NK-92 treated with Interleukin-12 subunit alpha and Interleukin-12 subunit beta, amount 100 ng/mL, for 24 hours (cell line): ENCODE measurements at places on chromosomes 16 and 17.

- DNase-seq = no peak
These were observed 2.1 kb downstream of the RGS9 start for GRCh38 chr17:65139101-65139764.

DNA sequence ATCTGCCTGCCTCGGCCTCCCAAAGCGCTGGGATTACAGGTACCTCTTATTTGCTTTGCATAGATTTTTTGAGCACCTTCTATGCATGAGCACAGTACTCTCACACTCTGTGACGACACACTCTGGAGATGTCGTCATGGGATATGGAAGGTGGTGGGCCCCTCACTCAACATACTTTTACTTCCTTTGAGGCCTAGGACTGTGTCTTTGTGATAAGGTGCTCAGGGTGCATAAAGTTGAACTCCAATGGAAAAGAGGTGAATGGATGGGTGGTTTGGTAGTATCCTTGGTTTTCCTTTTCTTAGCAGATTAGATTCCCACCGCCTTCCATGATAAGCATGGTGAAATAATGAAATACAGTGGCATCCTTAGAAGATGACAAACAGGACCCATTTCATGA lies 6.1 kb upstream of the CDK5RAP3 start:
- no peak for DNase-seq

DNA sequence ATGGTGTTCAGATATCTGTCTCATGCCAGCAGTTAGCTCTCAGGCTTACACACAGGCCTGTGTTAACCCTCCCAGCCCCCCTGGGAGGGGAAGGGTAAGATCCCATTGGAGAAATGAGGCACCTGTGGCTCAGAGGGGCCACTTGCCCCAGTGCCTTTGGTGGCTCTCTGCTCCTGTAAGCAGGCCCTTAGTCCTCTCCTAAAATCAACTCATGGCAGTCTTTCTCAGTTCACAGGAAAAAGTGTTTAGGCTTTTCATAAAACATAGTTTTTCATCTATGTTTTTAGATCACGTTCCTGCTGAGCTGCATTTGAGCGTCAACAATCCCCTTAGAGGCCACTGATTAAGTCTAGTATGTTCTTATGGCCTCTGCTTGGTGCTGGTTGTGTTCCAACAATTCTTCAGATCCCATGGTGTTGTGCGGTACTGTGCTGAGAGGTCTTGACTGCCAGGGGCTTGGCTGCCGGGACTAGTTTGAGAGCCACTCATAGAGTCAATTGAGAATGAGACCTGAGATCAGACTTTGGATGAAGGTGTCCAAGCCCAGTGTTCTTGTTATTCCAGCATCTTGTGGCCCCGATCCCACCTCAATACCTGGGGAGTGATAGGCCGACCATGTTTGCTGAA lies 10.6 kb downstream of the TAOK2 start:
- no peak for DNase-seq

DNA sequence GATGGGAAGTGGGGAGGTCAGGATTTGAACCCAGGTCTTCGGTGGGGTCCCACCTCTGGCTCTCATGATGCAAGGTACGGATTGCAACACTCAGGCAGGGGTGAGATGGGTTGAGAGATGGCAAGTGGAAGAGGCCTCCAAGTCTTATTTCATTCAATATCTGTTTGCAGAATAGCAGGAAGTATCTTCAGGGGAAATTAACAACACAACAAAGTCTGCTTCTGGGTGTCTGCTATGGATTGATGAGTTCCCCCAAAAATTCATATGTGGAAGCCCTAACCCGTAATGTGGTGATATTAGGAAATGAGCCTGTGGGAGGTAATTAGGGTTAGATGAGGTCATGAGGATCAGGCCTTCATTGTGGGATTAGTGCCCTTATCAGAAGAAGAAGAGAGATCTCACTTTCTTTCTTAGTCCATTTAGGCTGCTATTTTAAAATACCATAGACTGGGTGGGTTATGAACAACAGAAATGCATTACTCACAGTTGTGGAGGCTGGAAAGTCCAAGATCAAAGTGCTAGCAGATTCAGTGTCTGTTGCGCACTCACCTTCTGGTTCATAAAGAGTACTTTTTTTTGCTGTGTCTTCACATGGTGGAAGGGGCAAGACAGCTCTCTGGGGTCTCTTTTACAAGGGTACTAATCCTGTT lies 4.4 kb upstream of the CD300H start:
- DNase-seq = no peak

GRCh38 chr17:8212312-8213180 lies 2.2 kb upstream of the AURKB start:
- no peak for DNase-seq

- DNase-seq = no peak
These were observed 183.0 kb downstream of the FOXL1 start for GRCh38 chr16:86761111-86762031.

DNA sequence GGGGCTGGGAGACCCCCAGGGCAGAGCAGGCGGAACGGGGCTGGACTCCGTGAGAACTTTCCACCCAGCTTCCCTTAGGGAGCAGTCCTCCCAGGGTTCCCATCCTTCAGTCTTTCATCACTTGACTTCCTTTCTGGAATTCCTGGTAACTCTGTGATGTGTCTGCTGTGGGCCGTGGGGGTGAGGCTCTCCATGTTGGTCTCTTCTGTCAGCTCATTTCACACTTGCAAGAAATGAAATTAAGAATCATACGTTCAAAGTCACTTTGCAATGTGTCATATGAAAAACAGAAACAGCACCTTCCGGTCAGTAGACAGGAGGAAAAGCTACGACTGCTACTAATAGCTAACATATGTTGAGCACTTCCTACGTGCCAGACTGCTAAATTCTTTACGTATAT lies 5.4 kb upstream of the BBS2 start:
- no peak for DNase-seq

- no peak for DNase-seq
These were observed 16.4 kb upstream of the MARCHF10 start for GRCh38 chr17:62824290-62825131.

GRCh38 chr17:33964344-33964979 lies 290.6 kb upstream of the CCL2 start:
- no peak for DNase-seq

DNA sequence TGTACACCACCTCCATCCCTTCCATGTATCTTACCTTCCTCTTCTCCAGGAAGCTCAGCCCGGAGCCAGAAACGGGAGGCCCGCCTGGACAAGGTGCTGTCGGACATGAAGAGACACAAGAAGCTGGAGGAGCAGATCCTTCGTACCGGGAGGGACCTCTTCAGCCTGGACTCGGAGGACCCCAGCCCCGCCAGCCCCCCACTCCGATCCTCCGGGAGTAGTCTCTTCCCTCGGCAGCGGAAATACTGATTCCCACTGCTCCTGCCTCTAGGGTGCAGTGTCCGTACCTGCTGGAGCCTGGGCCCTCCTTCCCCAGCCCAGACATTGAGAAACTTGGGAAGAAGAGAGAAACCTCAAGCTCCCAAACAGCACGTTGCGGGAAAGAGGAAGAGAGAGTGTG lies 756 bp upstream of the MVP start:
- DNase-seq = no peak

DNA sequence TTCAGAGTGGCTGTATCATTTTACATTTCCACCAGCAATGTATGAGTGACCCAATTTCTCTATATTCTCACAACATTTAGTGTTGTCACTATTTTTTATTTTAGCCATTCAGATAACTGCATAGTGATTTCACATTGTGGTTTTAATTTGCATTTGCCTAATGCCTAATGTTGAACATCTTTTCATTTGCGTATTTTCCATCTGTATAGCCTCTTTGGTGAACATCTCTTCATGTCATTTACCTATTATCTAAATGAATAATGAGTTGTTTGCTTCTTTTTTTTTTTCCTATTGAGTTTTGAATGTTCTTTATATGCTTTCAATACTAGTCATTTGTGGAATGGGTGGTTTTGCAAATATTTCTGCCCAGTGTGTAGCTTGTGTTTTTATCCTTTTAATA lies 120.9 kb upstream of the CPHXL start:
- no peak for DNase-seq

- DNase-seq = no peak
These were observed 55.9 kb downstream of the ZDHHC7 start for GRCh38 chr16:84955427-84955826.

DNA sequence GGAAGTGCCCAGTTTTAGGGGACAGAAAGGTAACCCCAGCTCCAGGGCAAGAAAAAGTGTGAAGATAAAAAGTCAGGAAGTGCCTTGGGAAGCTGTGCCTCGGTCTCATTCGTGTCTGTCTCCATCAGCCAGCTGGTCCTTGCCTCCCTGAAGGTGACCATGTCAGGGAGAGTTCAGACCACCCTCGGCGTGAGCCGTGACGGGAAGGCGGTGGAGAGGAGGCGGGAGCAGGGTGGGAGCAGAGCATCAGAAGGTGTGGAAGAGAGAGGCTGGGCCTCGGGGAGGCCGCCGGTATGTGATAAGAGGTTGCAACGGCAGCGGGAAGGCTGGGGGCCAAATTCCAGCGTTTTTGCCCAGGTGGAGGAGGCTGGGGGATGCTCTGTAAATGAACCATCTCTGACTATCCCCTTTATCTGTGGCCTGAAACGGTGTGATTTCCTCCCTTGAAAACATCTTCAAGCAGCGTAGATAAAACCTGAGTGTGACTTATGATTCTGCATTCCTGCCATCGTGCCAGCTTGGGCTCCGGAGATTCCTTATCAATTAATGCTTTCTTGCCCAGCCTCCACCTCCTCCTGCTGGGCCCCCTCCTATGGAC lies 251.8 kb downstream of the IRF8 start:
- DNase-seq = no peak

GRCh38 chr17:38715216-38715943 lies 10.3 kb downstream of the MLLT6 start:
- no peak for DNase-seq

GRCh38 chr17:50830994-50831393 lies 4.4 kb upstream of the WFIKKN2 start:
- no peak for DNase-seq

GRCh38 chr16:80164966-80165550 lies 375.7 kb upstream of the DYNLRB2 start:
- no peak for DNase-seq

- DNase-seq = no peak
These were observed 27.1 kb upstream of the ANKFN1 start for GRCh38 chr17:56125830-56126819.

- no peak for DNase-seq
These were observed 342.6 kb upstream of the ZFHX3 start for GRCh38 chr16:73390491-73390890.

- no peak for DNase-seq
These were observed 46.5 kb downstream of the MAPT start for GRCh38 chr17:45940826-45941225.

DNA sequence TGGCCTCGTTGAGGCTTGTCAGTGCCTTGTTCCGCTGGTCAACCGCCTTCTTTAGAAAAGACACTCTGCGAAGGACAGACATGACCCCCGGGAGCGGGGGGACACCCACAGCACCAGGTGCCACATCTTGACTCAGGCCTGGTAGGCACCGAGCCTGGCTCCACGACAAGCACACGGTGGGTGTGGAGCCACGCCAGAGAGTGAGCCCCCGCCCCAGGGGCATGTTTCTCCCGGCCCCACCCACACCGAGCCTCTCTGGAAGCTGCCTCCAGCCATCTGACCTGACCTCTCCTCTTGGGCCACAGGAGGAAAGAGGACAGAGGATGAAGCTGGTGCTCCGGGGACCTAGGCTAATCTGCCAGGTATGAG lies 4.6 kb downstream of the FAAP100 start:
- no peak for DNase-seq

- peak; percentile 51 for DNase-seq
These were observed 17.6 kb upstream of the ABR start for GRCh38 chr17:1197379-1197778.

DNA sequence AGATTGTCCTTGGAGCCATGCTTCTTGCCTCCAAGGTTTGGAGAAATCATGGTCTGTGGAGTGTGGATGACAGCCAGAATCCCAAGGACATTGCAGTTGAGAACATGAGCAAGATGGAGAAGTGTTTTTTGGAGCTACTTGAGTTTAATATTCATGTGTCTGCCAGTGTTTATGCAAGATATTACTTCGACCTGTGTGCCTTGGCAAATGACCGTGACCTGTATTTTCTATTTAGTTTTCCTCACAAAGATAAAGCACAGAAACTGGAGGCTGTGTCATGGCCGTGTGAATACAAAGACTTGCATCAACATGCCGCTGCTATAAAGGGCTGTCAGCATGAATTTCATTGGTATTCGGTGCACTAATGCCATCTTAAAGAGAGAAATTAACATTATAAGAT lies 9.0 kb downstream of the GGA2 start:
- no peak for DNase-seq

DNA sequence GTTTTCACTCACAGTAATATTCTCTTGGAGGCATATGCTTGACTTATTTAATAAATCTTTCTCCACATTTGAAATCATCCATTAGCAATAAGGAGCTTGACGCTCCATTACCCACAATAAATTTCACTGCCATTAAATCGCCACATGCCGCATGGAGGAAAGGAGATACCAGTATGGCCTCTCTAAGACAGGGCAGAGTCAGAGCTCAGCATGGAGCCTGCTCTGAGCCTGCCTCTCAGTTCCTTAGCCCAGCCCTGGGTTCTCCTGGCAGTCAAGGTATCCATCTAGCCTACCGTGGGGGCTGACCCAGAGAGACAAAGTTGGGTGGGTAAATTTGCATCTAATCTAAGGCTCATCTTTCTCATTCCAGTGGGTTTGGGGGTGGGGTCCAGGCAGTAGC lies 80.3 kb upstream of the CES5A start:
- DNase-seq = no peak

- DNase-seq = no peak
These were observed 105.8 kb downstream of the NOG start for GRCh38 chr17:56699186-56699894.

DNA sequence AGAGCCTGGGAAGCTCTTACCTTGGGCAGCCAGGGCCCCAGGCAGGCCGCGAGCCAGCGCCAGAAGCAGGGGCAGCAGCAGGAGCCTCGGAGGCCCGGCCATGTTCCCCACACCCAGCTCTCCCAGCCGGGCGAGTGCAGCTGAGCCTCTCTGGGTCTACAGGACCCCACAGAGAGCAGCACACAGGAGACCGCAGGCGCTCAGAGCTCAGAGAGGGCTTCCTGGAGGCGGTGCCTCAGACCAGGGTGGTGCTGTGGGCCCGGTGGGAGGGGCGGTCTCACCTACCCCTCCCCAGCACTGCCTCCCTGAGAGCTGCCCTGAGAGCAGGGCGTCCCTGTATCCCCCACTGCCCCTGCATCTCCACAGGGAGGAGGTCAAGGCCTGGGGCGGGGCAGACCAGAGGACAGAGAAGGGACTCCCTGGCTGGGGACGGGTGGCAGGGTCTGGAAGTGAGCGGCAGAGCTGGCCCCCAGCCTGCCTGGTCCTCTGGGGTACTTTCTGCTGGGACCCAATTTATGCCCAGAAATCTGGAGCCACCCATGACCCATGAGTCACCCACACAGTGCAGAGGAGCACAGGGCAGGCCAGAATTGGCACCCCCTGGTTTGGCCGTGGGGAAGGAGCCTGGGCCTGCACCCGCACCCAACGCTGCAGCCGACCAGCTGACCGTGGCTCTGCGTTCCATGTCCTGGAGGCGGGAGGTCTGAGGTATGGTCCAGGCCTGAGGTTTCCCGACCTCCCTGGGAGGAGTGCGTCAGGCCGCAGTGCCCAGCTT lies at the start of gene CD7:
CD7 (minus strand) TSS at position 215 of the 775 bp plus-strand sequence; CDS start at position 102, 113 bp downstream.
- DNase-seq = no peak
